ENCODE measurements at places on chromosomes 7 and 10. TPM values are rescaled to one million over a fixed set of nuclear protein-coding genes. Genes with fewer than 3 reads are reported as not detected.

The MMP21 gene
- total RNA-seq = not detected

The MLXIPL gene
- not detected for total RNA-seq

The ICA1 gene
- 40.0 TPM for total RNA-seq

The CALHM1 gene
- not detected for total RNA-seq

The CTNNA3 gene
- not detected for total RNA-seq

The LRRD1 gene
- total RNA-seq = under 0.01 TPM

Data from epithelial cell of umbilical artery (primary cell).